CD4-positive, alpha-beta T cell treated with Interleukin-6 at 100 ng/mL for 8 hours (primary cell): ENCODE measurements at places on chromosomes 16 and 17.

GRCh38 chr17:17039911-17040310 is 2.3 kb upstream of the MPRIP start:
- DNase-seq: no peak

DNA sequence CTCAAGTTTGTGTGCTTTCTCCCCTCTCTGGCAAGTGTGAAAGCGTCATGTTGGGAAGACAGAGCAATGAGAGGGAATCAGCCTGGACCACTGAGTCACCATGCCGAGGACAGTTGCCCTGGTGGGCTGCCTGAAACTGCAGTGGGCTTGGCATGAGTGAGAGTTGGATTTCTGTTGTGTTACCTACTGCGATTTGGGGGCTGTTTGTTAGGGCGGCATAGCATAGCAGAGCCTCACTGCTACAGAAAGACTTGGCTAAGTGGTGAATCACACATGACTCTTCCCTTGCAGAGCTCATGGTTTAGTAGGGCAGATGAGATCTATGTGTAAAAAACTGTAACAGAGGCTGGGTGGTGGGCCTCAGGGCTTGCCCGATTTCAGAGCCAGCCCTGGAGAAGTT is 324.6 kb downstream of the C16orf95 start:
- DNase-seq: no peak

GRCh38 chr17:57499648-57500049 is 243.3 kb downstream of the MSI2 start:
- no peak for DNase-seq

- DNase-seq: no peak
Observed at GRCh38 chr17:71396711-71397110, 724.1 kb upstream of the SOX9 start.

- DNase-seq: no peak
Observed at GRCh38 chr17:63258785-63259184, 187.3 kb downstream of the CYB561 start.
